Activated T-helper 1 cell treated with anti-CD3 and anti-CD28 coated beads, Interleukin-2, amount 50 U/mL, for 16 hours (primary cell): ENCODE measurements at places on chromosomes 3 and 15.

GRCh38 chr3:84265768-84266167, 693.0 kb upstream of the CADM2 start:
- DNase-seq, result no peak

- no peak for DNase-seq
Observed at GRCh38 chr3:180990505-180990904, 969 bp upstream of the DNAJC19 start.

DNA sequence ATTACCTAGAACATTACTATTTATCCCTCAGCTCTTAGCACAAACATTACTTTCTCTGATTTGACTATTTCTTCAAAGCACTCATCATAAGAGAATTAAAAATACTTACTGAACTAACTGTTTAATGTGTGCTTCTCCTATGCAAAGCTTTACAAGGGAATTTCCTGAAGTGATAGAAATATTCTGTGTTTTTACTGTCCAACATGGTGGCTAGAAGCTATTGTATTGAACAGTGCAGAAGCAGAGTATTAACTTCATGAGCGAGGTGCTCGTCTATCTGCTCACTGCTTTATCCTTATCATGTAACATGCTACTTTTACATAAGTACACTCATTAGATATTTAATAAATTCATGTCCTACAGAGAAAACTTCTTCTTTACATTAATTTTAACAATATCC, 239.1 kb downstream of the ISL2 start:
- no peak for DNase-seq

DNA sequence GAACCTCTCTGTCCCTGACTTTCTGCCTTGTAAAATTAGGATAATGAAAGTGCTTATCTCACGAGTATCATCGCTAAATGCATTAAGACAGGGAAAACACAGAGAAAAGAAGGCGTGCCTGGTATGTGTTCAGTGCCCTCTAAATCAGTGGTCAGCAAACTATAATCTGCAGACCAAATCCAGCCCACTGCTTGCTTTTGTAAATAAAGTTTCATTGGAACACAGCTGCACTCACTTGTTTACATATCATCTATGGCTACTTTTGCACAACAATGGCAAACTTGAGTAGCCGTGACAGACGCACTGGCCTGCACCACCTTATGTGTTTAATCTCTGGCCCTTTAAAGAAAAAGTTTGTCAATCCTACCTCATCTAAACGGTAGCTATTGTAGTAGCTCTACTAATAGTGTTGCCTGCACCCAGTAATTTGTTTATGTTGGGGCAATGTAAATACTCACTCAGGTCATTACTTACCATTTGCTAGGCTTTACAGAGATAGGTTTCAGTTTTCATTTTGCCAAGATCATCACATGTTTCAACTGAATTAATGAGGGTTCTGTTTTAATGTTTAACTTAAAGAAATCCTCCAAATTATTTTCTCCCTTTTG, 229.4 kb downstream of the FEZF2 start:
- DNase-seq, result no peak

- no peak for DNase-seq
Observed at GRCh38 chr3:39196671-39197356, 4.4 kb upstream of the XIRP1 start.

DNA sequence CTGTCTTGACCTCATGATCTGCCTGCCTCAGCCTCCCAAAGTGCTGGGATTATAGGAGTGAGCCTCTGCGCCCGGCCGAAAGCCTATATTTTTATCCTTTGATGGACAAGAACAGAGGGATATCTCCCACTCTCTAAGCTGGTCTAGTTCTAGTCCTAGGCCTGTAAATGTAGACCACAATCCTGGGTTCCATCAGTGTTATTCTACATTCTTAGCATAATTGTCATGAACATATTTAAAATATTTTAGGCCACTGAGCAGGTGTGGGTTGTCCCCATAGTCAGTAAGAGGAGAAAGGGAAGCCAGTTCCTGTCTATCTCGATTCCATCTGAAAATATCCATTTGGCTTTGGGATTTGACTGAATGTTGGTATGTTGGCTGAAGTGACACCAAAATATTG, 118.1 kb downstream of the EBLN2 start:
- no peak for DNase-seq

DNA sequence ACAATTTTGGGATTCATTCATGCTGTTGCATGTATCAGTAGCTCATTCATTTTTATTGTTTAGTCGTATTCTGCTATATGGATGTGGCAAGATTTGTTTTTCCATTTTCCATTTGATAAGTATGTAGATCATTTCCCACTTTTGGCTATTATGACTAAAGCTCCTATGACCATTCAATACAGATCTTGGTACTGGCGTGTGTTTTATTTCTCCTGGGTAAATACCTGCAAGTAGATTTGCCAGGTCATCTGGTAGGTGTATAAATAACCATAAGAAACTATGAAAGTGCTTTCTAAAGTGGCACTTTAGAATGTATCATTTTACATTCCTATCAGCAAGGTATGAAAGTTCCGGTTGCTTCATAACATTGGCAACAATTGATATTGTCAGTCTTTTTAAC, 124.6 kb downstream of the TNIK start:
- DNase-seq, result no peak

GRCh38 chr3:64209866-64210621, 15.2 kb downstream of the PRICKLE2 start:
- no peak for DNase-seq

DNA sequence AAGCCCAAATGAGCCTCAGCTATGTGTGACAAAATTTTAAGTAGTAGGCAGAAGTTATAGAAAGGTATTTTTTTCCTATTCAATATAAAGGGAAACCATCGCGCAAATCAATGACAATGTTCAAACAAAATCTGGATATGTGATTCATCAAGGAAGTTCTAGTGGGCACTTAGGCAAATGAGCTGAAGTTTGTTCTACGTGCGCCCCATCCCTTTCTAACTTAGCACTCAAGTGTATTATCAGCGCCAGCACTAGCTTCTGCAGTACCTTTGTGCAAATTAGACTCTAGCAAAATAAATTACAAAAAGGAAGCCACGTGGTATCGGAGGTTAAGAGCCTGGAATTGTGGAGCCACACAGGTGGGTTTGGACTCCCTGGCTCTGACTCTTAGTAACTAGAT, 91.1 kb downstream of the TBL1XR1 start:
- DNase-seq, result no peak

GRCh38 chr15:56653787-56654186, 79.5 kb downstream of the ZNF280D start:
- DNase-seq, result no peak

GRCh38 chr15:68339481-68339880, 61.9 kb downstream of the FEM1B start:
- DNase-seq, result no peak

GRCh38 chr3:55172913-55173312, 245.1 kb upstream of the LRTM1 start:
- DNase-seq, result no peak

DNA sequence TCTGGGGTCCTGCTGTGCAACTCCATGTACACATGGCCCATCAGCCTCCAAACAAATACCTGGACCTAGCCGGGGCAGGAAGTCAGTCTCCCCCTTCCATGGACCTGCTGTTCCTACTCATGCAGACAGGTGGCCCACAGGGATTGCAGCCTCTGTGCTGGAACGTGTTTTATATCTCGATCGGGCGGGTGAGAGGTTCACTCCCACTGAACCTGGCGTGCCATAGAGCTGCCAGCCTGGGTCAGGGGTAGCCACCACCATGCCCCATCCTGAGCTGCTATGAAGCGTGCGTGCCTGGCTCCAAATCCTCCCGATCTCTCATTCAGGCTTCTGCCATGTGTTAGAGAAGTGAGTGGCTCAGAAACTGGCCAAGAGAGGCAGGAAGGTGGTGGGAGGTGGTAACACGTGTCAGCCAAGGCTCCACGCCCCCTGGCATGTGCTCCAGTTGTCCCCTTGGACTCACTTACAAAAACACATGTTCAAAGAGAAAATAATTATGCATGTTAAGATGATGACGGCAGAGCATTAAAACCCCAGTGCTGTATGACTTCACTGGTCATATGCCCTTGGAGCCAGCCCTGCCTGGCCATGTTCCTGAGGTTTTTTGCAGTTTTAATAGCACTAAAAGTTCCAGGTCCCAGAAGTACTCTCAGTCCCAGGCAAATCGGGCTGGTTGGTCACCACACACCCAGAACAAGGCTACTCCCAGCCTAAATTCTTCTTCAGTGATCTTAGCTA, 30.6 kb downstream of the CTSH start:
- DNase-seq, result no peak

DNA sequence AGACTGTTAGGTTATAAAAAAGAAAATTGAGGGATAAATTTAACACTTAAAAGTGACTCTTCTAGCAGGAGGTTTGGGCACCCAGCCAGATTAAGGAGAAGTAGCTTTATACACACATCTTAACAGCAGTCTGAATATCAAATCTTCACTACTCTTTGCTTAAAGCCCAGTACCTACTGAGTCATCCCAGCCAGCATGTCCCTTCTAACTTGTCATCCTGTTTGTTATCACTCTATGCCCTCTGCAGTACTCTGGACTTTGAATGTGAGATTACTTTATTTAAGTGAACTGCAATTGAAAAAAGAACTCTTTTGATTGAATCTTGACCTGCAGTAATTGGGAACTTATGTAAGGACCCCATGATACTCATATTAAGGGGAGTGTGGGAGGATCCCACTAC, 77.6 kb downstream of the FHIT start:
- DNase-seq, result no peak

GRCh38 chr3:38836561-38836960, 20.5 kb upstream of the SCN10A start:
- no peak for DNase-seq

DNA sequence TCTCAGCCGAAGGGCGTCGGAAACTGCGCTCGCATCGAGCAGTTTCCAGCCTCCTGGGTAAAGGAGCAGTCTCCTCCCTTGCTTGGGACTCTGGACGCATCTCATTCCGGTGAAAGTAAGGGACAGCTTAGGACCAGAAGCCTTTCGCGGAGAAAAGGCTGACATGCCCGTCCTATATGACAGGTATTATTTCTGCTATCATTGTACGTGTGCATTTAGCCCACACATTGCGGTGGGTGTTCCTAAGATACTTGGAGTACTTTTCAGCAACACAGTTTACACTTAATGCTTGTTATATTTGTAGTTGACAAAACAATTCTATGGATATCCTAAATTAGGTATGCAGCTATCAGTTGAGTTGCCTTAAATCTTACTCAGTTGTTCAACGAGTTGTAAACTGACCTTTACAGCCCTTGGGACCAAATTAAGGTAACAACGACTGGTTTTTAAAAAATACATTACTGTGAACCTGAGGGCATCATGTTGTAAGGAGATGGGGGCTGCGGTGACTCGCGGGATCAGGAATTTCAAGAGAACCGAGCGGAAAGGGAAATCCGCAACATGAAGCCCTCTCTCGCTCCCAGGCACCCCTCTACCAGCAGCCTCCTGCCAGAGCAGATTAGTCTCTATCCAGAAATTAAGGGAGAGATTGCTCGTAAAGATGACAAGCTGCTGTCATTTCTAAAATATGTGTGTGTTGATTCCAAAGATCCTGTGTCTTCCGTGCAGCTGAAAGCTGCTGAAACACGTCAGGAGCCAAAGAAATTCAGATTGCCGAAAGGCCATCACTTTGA, 632 bp upstream of the COPS2 start:
- no peak for DNase-seq

DNA sequence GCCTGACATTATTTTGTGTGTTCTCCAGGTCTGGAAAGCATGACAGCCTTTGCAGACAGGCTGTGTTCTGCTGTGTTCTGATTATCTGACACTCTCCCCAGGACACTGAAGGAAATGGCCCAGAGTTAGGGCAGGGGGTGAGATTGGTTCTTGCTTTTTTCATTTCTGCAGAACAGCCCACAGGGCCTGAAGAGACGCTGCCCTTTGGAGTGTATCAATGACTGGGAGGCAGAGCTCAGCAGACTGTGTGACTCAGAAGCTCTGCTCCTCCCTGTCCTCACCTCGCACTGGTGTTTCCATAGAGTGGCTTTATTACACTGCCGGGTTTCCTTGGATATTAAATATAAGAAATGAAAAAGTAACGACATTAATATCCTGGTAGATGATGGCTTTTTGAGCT, 523.6 kb downstream of the NTRK3 start:
- no peak for DNase-seq

DNA sequence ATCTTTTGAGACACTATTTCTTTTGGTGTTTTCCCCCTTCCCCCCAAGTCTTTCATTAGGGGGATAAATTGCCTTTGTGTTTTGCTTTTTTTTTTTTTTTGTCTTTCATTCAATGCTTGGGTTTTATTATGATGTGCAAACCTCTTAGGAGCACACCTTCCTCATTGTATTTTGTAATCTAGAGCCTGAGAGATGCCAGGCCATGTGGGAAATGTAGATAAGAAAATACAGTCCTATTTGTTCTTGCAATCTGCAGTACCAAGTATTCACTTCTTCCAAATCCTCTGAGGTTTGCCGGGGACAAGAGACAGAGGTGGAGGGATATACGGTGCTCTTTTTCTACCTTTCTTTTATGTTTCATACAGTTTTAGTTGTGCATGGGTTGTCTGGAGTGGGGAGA, 66.7 kb downstream of the LARS2 start:
- DNase-seq, result no peak

- no peak for DNase-seq
Observed at GRCh38 chr3:160355826-160356225, 43.2 kb downstream of the IFT80 start.

DNA sequence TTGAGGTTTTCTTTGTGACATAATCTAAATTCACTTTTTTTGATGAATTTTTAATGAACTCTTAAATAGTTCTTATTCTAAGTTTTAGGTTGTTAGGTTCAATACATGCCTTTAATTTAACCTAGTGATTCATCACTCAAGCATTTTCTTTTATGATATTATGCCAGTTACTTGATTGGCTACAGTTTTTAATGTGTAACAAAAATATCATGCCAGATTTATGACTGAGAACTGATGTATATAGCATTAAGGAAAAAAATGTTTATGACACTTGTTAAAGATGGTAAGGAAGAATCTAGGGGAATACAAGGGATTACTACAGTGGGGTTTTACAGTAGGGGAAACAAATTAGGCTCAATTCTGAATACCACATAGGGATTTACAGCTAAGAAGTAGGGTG, 103.1 kb downstream of the VGLL3 start:
- no peak for DNase-seq

- DNase-seq, result no peak
Observed at GRCh38 chr3:107574650-107575049, 51.9 kb downstream of the BBX start.

DNA sequence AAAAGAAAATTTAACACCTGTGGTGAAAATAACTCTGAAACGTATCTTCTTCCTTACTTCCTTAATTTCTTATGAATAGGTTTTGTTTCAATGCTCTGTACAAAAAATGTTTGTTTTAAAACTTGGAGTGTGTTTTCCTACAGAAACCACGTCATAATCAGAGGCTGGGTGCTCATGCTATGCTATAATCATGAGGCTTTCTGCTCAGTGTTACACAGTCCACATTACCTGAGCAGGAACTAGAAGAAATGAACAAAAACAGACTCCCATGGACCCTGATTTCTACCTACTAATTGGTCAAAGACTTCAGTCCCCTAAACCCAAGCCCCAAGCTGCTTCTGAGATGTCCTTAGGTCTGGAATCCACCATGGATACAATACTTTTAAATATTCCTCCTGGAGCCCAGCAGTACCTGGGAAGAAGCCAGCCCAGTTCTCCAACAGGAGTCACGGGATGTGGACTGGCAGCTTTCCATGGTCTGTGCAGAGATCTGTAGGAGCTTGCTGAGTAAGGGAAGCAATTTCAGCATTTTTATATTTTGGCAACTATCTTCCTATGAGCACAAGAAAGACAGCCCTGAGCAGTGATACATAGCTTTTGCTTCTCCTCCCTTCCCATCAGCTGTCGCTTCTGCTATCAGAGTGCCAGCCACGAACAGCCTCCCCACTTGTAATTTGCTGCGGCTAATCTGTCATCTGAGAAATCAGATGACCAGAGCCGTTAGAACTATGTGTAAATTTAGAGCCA, 65.6 kb downstream of the WDR72 start:
- no peak for DNase-seq
